ENCODE measurements at places on chromosomes 16 and 17. TPM values are rescaled to one million over a fixed set of nuclear protein-coding genes. Genes with fewer than 3 reads are reported as not detected.

Gene SYCE1L
- 1.2 TPM for total RNA-seq

Gene CACNG4
- 33.4 TPM for total RNA-seq

Gene SNX20
- total RNA-seq: under 0.01 TPM

Gene INPP5K
- 28.5 TPM for total RNA-seq

Gene SPAG9
- total RNA-seq: 297 TPM

Data from frontal cortex (tissue), 4 donors.